ENCODE measurements at places on chromosomes 2 and 18.

DNA sequence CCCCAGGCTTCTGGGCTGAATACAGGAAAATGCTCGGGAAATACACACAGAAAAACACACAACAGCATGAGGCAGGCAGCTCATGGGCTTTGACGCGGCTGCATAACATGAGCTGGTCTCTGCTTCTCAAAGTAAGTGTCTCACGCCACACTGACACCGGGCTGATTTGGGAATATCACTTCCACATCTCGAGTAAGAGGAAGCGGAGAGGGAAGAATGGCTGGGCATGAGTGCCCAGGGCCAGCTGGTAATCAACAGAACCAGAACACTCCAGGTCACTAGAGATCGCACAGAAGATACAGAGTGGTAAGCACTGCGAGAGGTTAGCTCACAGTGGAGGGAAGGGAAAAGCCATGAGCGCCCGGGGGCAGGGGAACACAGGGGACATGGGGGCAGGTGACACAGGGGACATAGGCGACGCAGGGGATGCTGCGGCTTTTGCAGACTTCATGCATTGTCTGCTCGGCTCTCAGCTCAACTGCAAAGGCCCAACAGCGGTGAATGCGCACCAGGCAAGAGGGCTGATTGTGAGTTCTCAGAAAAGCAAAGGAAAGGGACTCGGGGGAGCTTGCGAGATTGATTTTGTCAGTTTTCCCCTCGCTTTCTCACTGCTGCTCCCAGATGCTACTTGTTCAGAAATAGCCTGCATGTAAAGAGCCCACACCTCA, 141.4 kb downstream of the MBP start:
- no peak for DNase-seq

- no peak for DNase-seq
These were observed 43.5 kb upstream of the FAHD2A start for GRCh38 chr2:95359031-95359430.

- DNase-seq, result no peak
These were observed 31.4 kb downstream of the QPCT start for GRCh38 chr2:37375741-37376288.

- peak; percentile 79 for DNase-seq
These were observed 16.8 kb upstream of the HES6 start for GRCh38 chr2:238256594-238257104.

DNA sequence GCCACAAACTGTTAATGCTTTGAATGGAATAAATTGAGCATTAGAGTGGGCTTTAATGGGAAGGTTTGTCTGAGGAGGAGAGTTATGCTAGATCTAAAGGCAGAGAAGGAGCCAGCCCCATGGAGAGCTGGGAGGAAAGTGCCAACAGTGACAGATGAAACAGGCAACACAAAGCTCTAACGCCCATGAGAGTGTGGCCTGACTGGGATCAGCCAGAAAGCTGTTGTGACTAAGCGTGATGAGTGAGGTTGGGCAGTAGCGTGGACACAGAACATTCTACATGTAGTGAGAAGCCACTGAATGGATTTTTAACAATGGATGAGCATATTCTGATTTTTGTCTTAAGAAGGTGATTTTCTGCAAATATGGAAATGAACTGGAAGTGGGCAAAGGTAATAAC, 185.3 kb upstream of the SIX2 start:
- no peak for DNase-seq

DNA sequence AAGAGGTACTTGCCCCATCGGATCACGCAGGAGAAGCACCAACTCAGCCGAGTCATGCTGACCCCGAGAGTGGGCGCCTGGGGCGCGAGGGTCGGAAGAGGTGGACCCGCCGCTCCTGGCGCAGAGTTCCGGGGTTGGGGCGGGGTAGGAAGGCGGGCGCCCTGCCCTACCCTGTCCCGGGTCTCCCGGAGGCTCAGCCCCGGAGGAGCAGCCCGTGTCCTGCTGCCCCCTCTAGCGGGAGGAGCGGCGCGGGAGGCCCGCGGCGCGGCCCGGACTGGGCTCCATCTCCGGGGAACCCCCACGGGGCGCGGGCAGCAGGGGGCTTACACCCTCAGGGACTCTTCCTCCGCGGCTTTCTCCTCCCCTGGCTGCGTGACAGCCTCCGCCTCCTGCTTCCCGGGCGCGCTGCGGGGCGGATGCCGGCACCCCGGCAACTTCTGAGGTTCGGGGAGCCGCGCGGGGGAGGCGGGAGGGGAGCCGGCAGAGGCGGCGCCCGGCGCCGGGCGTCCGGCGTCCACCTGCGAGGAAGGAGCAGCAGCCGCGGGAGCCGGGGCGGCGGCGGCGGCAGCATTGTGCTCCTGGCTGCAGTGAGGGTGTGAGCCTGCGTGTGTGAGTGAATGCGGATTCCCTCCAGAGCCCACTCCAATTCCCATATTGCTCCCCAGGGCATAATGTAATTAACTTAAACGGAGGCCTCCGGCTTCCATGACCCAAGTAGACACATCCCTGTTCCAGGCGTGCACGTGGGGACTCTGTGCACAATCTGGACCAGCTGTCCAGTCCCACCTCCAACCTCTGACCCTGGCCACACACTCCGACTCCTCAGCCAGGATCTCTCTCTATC, 7.6 kb upstream of the TNS1 start:
- no peak for DNase-seq

- DNase-seq, result peak; percentile 48
These were observed 20.6 kb upstream of the ATRAID start for GRCh38 chr2:27191070-27191829.

GRCh38 chr2:64325852-64326577, 127.9 kb upstream of the LGALSL start:
- DNase-seq, result peak; percentile 51

DNA sequence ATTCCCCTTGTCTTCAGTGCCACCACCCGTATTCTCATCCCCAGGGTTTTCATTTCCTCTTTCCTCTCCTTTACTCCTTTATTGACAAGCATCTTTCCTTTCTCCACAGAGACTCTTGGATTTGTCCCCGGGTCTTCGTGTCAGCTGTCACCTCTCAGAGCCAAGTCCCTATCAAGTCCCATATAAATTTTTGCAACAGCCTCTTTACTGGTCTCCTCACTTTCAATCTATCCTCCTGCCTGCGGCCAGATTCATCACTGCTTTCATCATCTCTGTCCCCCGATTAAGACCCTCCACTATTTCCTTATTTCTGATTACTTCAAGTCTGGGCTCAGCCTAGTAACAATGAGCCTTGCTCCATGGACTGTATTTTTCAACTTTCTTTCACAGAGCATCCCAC, 113.8 kb downstream of the CTAGE1 start:
- no peak for DNase-seq

GRCh38 chr2:162265666-162266459, 22.6 kb upstream of the FAP start:
- no peak for DNase-seq

DNA sequence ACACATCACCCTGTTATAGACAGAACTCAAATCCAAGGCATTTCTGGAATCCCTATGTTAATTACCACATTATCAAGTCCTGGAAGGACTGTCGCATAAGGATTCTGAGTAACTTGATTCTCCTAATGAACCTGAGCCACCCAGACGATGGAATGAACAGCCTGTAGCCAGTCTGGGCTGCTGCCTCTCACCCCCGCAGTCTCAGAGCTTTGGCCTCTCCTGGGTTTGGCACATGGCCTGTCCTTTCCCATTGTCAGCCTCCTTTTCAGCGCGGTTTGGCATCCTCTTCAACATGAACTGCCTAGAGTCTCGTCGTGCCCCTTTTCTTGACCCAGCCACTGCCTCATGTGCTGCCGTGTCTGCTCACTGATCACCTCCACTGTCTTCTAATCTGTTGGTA, 147.6 kb downstream of the SLC8A1 start:
- no peak for DNase-seq

DNA sequence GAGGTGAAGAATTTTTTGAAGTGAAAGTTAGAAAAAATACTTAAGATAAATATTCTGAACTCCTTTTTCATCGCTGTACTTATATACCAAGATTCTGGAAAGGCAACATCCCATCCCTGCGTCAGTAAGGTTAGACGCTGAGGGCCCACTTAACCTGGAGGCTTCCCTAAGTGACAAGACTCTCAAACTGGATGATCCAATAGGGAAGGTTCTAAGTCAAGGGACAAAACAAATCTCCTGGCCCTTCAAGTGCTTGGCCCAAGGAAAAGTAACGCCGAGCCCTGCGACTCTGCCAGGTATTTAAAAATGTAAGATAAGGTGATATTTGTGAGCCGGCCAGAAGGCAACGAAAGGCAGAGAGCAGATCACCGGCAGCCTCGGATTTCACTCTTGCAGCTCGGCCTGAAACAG, 1.3 kb downstream of the STK39 start:
- DNase-seq, result no peak

- no peak for DNase-seq
These were observed 37.6 kb downstream of the HJURP start for GRCh38 chr2:233816771-233817170.

GRCh38 chr2:109142416-109143210, 13.6 kb downstream of the SH3RF3 start:
- DNase-seq, result no peak

DNA sequence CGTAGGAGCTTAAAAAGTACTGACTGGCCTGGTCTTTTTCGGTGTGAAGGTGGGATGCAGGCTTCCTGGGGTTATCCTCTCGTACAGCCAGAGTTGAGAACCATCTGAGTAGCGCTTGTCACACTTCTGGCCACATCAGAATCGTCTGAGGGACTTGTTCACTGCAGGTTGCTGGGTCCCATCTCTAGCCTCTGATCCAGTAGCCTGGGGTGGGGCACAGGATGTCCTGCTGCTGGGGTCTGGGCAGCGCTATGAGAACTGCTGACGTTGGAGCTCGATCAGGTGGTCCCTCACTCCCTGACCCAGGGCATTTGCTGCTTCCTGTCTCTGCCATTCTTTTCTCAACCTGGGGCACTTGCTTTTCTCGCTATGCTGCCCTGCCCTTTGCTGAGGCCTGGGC, 7.1 kb upstream of the IL1R2 start:
- DNase-seq, result no peak

Measured in CD4-positive, alpha-beta T cell treated with Interferon alpha-2 for 1 hour (primary cell).